MM.1S (cell line): ENCODE measurements at places on chromosomes 16 and 17.

GRCh38 chr17:66964930-66965800 is 658 bp downstream of the CACNG4 start:
- DNase-seq: no peak

DNA sequence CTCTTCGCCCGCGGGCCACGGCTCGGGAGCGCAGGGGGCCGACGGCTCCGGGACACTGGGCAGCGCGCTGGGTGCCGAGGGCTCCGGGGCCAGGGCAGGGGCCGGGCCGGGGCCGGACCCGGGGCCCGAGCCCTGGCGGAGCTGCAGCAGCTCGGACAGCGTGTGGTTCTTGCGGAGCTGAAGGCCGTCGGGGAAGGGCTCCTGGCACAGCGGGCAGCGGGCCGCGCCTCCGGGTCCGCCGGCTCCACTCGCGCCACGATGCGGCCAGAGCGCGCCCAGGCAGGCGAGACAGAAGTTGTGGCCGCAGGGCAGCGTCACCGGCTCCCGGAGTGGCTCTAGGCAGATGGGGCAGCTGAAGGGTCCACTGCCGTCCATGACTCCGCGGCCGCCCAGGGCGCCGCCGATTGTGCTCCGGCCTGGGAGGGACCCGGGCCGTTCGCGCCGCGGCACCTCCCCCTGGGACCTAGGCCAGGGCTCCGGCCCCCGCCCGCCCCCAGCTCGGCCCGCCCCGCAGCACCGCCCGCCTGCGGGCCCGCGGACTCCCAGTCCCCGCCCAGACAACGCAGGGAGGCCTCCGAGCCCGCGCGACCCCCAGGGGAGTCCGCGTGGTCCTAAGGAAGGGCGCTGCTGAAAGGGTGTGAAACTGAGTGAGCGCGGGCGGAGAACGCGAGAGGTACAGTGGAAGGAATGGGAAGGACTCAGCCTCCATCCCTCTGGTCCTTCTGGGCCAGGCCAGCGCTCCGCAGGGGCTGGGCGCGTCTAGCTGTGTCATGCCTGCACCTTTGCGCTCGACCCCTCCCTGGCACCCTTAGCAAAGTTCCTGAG is at the start of gene TRIM47:
TSS of gene TRIM47 (minus strand) at position 408 of the 825 bp plus-strand sequence. CDS start at position 375, 33 bp downstream.
- peak; percentile 80 for DNase-seq

DNA sequence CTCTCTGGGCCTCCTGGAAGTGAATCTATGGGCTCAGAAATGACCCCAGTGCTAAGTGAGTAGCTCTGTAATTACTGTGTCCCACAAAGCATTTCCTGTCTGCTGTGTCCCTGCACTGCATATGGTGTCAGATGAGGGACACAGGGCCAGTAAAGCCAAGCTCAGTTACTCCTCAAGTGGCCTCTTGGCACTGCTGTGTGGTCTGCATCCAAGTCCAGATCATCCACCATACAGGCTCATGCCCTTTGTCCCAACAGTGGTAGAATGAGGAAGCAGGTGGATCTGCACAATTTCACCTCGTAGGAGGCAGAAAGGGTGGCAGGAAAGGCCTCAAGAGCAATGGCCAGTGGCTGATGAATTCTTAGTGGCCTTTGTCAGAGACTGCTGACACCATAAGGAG is 146.8 kb downstream of the SOX9 start:
- no peak for DNase-seq

- DNase-seq: no peak
Measured at GRCh38 chr16:54236773-54237172, 49.8 kb downstream of the IRX3 start.

- no peak for DNase-seq
Measured at GRCh38 chr16:66961914-66962313, 848 bp downstream of the CES3 start.

GRCh38 chr16:59121411-59122261 is 387.5 kb upstream of the GOT2 start:
- DNase-seq: no peak

DNA sequence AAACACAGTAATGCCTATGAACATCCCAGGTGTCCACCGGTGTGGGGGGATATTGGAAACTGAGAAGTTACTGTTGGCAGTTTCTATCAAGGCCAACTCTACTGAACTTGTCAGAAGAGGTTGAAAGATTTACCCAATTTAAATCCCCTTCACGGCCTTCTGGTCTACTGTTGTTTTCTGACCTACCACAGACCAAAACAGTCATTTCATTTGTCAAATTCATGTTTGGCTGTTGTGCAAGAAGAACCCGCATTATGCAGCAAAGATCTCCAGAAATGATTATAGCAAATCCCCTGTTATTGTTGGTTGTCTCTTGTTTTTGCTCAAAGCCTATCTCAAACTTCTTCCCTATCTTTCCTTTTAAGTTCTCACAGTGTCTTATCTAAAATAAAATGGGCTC is 73.1 kb upstream of the MAF start:
- DNase-seq: no peak

DNA sequence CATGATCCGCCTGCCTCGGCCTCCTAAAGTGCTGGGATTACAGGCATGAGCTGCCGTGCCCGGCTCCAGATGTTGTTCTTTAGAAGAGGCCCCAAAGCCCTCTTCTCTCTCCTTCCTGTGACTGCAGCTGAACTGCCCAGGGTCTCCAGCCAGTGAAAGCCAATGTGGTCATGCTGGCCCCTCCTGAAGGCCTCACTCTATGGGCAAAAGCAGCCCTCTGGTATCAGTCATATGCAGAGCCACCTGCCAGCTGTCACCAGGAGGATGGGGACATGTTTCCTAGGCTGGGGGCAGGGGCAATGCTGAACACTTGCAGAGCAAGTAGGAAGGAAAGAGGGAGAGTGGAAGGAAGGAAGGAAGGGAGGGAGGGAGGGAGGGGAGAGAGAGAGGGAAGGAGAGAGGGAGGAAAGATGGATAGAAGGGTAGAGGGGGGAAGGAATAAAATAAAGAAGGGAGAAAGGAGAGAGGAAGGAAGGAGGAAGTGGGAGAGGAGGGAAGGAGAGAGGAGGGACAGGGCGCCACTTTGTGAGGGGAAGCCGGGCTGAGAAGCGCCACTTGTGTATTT is 36.0 kb downstream of the SOCS3 start:
- no peak for DNase-seq

- peak; percentile 92 for DNase-seq
Measured at GRCh38 chr17:3911271-3912053, 4.8 kb downstream of the P2RX1 start.

DNA sequence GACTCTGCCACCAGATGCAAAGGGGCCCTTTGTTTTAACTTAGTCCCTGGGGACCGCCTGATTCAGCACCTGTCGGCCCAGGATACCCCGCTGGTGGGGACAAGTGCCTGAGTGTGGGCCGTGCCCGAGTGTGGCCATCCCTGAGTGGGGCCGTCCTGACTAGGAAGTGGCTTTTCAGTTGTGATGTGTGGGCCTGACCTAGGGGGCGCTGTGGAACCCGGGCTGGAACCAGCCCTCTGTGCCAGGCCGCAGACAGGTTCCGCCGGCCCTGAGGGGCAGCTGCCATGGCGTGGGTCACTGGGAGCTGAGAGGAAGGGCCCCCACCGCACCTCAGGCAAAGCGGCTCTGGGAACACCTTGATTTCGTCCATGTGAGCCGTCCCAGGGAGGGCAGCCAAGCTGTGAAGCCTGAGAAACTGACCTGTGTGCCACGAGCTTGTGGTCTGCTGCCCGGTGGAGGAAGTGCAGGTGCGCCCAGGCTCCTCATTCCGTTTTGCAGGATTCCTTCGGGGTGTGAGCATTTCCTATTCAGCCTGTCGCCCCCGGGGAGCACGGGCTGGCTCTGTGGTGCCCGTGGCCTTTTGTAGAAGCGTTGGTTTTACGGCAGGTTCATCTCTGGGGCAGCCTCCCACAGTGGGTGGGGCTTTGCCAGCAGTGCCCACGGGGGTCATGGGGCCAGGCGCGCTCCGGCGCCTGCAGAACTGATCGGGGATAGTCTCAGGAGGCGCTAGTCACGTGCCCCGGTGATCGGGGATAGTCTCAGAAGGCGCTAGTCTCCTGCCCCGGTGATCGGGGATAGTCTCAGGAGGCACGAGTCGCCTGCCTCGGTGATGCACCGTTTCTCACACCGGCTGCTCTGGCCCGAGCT is 5.3 kb downstream of the RPL13 start:
- DNase-seq: peak; percentile 35

GRCh38 chr17:49730078-49730784 is 22.5 kb upstream of the SLC35B1 start:
- DNase-seq: no peak

DNA sequence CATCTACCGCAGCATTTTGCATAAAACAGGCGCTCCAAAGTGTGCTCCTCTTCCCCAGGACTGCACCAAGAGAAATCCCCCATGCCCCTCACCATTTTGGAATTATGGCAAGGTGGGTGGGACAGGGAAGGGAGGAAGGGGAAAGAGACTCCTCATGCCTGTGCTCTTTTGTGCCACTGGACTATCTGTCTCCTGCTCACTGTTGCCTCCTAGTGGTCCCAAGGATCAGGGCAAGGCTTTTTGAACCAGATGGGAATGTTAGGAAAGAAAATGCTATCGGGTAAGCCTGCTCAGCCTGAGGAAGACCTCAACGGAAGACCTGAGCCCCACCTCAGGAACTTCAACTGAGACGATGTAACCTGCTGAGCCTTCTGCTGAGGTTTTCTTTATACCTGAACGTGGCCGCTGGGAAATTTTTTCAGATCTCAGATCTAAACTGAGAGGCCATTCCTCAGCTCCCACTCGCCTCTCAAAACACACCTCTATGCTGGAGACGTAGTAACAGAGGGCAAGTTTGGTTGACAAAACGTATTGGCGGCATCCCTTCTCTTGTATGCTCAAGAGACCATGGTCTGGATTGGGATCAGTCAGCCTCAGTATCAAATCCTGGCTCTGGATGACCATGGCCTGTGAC is 58.3 kb downstream of the SPACA3 start:
- peak; percentile 27 for DNase-seq

GRCh38 chr17:82299452-82299851 is 18.0 kb downstream of the CD7 start:
- no peak for DNase-seq

DNA sequence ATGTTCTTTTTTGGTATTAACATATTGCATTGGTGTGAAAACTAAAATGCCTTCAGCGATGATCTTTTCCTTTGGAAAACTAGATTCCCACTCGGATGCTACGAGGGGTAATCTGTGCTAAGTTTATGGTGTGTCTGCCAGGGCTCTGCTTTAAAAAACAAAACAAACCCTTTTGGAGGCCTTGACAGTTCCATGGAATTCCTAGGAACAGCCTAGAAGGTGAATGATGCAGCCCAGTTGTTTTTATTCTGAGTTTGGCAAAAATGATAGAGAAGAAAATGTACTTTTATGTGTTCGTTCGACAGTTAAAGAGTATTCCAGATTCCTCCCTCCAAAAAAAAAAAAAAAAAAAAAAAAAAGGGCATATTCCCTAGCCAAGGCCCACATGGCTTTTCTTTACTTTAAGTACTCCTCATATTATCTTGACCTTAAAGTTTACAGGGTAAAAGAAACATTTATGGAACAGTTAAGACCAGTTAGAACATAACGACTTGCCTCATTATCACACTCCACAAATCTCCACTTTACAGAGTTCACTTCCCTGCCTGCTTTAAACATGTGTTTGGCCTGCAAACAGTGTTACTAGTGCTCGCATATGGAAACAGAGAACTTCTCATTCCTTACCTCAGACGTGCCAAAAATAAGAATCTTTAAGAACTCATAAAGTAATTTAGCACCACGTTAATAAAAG is 159.1 kb downstream of the WWOX start:
- DNase-seq: no peak

DNA sequence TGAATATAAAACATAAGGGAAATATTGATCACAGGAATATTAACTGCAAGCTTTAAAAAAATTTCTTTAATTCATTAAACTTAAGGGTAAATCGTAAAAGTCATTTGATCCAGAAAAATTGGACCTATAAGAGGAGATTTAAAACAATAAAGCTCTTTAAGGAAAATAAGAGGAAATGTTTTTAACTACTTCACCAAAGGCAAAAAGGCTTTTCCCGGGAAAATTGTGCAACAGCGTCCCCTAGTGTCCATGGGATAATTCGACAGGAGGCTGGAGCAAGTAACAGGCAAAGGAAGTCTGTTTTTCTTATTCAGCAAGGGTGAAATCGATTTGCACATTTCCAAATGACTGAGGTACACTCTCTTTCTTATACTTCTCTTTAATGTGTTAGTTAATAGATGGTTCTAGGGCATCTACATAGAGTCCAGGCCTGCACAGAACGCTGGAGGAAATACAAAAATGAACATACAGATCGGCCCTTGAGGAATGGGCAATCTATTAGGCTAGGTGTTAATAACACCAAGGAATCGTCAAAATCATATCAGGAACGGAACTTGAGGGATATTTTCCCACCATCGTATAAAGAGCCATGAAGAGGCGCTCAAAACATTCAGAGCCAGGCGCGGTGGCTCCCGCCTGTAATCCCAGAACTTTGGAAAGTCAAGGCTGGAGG is 61.4 kb downstream of the ZNF18 start:
- DNase-seq: peak; percentile 29

DNA sequence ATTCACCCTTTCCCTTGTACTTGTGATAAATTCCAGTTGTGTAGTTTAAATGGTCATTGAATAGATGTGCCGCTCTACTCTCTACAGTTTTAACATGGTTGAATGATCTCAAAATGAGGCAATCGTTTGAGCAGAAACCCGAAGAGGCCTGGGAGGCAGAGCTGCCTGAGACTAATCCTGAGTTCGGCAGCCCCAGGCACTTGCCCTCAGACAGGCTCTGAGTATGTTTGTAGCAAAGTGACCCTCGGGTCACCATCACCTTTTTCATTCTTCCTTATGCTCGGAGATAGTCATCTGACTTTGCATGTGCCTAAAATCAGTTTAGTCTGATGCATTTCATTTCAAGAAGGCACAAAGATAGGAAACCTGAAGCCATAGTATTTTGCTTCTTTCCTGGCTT is 184.0 kb upstream of the RBFOX1 start:
- DNase-seq: no peak

- DNase-seq: no peak
Measured at GRCh38 chr17:1217089-1217385, 37.3 kb upstream of the ABR start.

DNA sequence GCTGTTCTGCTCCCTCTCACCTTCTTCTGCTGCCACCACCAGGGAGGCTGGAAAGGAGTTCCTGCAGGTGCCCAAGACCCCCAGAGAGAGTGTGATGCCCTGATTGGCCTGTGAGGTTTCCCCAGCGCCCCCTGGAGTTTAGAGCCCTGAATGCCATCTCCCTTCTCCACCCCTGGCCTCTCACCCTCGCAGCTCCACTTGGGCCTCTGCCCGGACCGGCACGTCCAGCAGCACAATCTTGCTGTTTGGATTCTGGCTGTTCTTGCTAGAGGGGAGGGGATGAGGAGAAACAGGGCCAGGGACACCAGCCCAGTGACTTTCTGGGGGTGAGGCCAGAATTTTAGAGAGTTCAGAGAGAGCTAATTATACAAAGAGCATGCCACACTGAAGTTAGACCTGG is 12.5 kb upstream of the FAM171A2 start:
- DNase-seq: no peak

DNA sequence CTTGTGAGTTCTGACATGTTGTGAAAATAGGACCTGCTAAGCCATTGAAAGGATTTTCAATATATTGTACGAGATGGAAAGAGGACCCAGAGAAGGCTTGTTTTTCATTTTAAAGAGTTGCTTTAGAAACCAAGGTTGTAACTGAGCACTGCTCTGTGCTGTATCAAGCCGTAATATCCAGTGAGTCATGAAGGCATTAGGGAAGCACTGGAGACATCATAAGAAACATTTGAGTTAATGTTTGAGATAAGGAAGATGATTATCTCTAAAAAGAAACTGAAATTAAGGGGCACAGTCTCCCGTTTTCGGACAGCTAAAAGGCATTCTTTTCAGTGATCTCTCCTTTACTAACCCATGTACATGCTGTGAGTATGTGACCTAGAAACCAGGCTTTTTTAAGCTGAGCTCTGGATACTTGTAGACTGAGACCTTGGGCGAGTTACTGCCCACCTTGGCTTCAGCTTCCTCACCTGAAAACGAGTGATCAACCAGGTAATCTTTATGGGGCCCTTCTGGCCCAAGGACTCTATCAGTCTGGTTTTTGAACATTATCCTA is 149.2 kb upstream of the TBX2 start:
- DNase-seq: peak; percentile 44
